ENCODE measurements at places on chromosomes 5 and 9.

- no peak for DNase-seq
Observed at GRCh38 chr5:159951387-159951786, 35.1 kb downstream of the ADRA1B start.

DNA sequence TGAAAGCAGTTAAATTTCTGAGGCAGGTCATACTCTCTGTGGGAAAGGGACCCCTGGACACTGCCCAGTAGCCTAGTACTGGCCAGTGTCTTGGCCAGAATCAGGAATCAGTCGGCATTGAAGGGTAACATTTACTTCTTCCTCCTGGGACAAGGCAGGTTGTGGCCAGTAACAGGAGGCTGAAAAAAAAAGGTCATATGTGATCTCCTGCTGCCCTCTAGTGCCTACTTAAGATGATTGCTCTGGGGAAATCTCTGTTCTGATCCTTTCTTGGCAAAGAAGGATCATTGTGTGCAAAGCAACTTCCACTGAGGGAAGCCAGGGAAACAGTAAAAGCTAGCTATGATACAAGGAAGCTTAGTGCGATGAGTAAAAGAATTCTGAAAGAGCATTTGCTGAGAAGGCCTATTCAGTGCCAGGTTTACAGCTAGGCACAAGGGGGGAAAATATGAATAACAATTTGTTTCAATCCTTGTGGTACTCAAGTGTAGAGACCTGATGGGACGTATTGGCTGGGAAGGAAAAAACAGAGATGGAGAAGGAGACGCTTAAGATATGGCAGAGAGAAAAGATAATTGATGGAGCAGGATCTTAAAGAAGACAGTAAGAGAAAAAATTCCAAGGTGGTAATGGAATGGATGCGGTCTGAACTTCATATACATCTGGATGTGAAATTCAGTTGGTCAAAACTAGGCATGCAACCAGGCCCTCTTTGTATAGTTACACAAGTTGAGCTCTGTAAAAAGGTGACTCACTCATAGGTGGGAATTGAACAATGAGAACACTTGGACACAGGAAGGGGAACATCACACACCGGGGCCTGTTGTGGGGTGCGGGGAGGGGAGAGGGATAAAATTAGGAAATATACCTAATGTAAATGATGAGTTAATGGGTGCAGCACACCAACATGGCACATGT lies 25.8 kb upstream of the TRIM32 start:
- DNase-seq, result peak; percentile 55

GRCh38 chr5:178389796-178390195 lies 157.2 kb upstream of the PHYKPL start:
- no peak for DNase-seq

DNA sequence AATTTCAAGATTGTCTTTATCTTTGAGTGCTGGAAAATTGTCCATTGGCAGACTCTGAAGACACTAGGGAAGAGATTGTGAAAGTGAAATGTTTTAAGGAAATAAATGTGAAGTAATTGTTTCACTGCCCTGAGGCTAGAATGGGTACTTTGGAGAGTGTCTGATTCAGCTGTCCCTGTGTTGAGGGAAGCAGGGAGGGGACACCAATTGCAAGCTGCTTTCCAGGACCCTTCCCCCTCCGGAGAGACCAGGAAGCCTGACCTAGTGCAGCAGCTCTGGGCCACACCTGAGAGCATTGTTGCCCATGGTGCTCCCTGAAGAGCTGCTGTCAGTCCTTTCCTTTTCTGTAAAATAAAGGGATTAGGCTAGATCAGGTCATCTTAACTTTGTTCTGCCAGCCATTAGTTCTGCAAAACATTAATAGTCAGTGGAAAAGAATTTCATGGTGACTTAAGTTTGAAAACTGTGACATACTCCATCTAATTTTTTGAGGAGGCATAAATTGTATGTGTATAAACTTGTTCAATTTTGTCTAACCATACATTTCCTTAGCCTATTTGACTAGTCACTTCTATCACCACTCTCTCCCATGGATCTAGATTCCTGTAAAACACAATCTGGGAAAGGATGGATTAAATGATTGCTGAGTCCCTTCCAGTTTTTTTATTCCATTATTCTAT lies 18.8 kb downstream of the MAP1B start:
- no peak for DNase-seq

DNA sequence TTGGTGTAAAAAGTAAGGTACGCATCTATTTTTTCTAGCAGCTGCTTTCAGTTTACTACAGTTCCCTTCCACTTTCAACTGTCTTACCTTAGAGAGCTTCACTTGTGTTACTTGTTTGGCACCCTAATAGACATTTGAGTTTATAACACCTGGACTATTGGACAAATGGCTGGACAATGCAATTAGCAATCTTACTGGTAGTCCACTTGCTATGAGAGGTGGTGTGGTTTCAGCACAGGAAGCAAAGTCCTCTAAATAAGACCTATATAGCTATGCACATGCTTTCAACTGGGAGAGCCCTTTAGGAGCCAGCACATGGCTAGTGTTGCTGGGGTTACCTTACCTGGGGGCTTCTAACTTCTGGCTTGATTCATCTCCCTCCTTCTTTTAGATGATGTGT lies 119.6 kb upstream of the RANBP3L start:
- no peak for DNase-seq

DNA sequence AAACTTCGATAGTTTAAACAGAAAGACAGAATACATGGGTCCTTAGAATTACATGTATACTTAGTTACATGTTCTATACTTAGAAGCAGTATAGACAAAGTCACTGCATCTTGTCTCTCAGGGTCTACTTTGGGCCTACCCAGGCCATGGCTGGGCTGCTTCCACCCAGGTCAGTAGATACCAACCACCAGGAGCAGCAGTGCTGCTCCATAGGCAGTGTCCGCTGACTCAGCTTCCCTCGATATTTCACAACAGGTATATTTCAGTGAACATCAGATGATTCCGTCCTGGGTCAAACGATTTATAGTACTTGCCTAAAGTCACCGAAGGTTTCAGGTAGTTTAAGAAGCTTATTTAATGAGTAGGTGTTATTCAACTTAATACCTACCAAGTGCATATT lies 18.0 kb downstream of the IARS1 start:
- DNase-seq, result no peak

DNA sequence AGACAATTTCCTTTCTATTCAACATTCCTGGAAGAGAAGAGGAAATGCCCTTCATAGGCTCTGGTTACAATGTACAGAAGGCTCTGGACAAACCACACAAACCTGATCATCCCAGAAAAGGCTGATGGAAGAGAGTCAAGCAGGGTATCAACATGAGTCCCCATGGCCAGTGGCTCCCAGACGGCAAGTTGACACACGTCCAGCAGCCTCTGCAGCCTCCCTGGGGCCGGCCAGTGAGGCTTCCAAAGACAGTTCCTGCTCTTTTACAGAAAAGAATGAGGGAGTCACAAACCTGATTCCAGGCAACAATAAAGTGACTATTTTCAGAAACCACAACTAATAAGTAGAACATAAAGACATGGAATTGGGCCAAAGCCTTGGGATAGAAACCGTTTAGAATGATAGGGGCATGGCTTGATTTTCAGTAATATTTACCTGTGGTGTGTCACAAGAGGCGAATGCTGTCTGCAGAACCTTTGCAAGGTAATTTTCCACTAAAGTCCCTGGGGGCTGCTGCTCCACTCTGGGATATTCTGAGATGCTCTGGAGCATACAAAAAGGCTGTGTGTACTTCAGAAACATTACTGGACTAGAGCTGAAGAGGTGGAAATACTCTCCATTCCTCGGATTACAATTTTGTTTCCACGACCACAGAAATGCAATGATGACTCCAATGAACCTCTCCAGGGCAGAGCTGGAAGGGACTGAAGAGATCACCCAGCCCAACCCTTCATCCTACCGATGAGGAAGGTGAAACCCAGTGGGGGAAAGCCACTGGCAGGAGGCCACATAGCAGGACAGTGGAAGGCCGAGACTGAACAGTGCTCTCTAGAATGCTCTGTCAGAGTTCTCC lies 10.4 kb downstream of the MED27 start:
- DNase-seq, result no peak
